Hepatocyte (in vitro differentiated cells): ENCODE measurements at places on chromosomes 2 and 18.
A peak's percentile ranks its signal among the peaks of the same experiment; 100 is the strongest.

GRCh38 chr2:233152541-233152940 is 92.4 kb downstream of the INPP5D start:
- no peaks in the 10 kb centered on the region for H3K27me3 ChIP-seq
- no peak overlapping the region for H3K27ac ChIP-seq
- no peaks in the 10 kb centered on the region for H3K4me1 ChIP-seq
- H3K4me3 ChIP-seq = no peak overlapping the region
- DNase-seq = no peak
- no peaks in the 10 kb centered on the region for H3K36me3 ChIP-seq

- no peaks in the 10 kb centered on the region for H3K36me3 ChIP-seq
- no peaks in the 10 kb centered on the region for H3K4me1 ChIP-seq
- no peaks in the 10 kb centered on the region for H3K27me3 ChIP-seq
These were observed 36.6 kb downstream of the RBFA start for GRCh38 chr18:80070825-80071224.

DNA sequence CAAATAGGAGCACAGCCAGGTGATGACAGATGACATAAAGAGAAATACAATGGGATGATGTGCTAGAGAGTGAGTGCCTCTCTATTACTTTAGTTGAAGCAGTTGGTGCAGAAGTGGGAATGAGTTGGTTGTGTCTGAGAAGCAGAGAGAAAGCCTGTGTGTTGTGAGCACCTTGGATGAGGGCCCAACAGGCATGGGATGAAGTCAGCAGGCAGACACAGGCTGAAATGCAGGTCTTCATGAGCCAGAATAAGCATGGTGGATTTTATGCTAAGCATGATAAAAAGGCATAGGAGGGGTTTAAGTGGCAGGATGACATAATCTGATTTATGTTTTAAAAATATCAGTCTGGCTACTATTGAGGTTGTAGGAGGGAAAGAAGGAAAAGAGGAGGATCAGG is 71.5 kb downstream of the KLHL14 start:
- no peak overlapping the region for H3K27ac ChIP-seq
- no peaks in the 10 kb centered on the region for H3K27me3 ChIP-seq
- no peak for DNase-seq
- no peak overlapping the region for H3K4me3 ChIP-seq
- H3K4me1 ChIP-seq = no peaks in the 10 kb centered on the region

- no peak for DNase-seq
- H3K4me3 ChIP-seq = no peak overlapping the region
- peaks cover 22% of the 10 kb centered on the region for H3K4me1 ChIP-seq
These were observed 34.5 kb downstream of the RAB31 start for GRCh38 chr18:9742524-9743131.

DNA sequence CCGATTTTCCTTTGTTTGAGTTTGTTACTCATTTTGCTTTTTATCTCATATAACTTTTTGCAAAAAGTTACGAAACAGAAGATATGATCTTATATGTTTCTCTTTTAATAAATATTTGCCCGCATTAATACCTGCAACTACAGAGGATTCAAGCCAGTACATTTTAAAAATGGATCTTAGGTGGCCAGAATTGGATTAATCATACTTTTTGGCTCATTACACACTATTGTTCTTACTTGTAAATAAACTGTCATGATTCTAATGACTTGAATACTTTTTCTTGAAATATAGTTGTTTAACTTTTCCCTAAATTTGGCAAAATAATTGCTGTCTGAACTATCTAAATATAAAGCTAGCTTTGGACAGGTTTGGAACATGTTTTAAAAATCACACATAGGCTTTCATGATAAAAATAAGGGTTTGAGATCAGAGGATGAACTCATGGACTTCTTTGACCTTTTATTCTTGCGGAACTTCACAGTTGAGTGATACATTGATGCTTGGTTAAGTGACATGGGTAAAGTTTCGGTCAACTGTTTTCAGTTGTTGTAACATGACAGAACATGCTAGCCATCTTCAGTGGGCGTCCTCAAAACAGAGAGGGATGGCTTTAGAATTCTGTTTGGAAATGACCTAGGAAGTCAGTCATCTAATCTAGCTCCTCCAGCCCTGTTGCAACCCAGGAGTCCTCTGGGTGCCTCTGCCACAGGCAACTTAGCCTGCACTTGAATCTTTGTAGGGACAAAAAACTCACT is 44.5 kb downstream of the LTBP1 start:
- H3K4me1 ChIP-seq = peaks cover 4% of the 10 kb centered on the region
- H3K4me3 ChIP-seq = no peak overlapping the region
- no peaks in the 10 kb centered on the region for H3K27me3 ChIP-seq

DNA sequence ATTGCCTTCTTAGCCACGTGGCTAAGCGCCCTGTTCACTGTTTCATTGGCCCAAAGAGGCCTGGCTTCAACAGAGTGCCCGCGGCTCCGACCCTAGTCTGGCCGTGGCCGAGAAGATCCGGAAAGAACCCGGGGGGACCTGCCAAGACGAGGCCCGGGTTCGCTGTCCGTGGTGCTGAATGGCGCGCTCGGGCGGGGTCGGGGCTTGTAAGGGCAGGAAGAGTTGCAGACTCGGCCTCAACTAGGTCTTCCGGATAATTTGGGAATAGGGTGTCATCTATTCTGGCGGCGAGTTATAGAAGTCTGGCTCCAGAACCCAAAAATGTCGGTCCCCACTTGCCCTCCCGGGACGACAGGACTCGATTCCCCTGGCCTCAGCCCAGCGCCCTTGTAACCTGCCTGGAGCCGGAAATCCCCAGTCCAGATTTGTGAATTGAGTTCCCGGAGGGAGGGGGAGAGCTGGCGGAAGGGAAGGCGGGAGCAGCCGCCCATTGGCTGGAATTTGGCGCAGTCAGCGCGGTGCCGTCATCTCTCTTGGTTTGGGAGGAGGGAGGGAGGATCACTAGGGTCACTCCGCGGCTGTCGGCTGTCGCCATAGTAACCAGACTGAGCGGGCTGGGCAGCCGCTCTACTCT is 3.5 kb downstream of the CDK5R2 start:
- peaks cover 7% of the 10 kb centered on the region for H3K4me1 ChIP-seq
- no peak overlapping the region for H3K27ac ChIP-seq
- peak; percentile 84 for DNase-seq
- H3K27me3 ChIP-seq = peaks cover 76% of the 10 kb centered on the region
- H3K36me3 ChIP-seq = no peaks in the 10 kb centered on the region

GRCh38 chr18:58632552-58632951 is 3.7 kb upstream of the ALPK2 start:
- H3K4me1 ChIP-seq = peaks cover 14% of the 10 kb centered on the region
- H3K27ac ChIP-seq = no peak overlapping the region
- no peak for DNase-seq

DNA sequence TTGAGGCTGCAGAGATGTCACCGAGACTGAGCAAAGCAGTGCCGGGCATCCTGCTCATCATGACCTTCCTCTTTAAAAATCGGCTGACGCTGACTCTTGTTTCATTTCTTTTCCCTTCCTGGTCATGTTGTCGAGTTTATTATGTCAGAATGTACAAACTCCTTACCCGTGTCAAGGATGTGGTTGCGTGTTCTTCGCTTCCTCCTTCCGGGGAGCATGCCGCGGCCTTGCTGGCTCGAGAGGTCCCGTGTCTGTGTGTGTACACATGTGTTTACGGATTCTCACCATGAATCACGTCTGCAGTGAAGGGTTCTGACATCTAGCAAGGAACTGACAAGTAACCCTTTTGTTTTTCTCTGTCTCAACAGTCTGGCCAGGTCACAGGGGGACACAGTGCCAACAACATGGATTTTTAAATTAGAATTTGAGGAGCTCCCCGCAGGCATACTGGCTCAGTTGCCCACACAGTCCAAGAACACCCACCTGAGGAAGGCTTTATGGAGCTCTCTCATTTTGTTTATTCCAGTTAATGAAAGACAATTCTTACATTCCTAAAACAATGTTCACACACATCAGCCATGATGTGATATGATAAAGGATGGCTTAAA is 60.2 kb downstream of the MYT1L start:
- H3K4me1 ChIP-seq = no peaks in the 10 kb centered on the region
- no peaks in the 10 kb centered on the region for H3K27me3 ChIP-seq
- DNase-seq = no peak
- H3K36me3 ChIP-seq = no peaks in the 10 kb centered on the region
- no peak overlapping the region for H3K27ac ChIP-seq

DNA sequence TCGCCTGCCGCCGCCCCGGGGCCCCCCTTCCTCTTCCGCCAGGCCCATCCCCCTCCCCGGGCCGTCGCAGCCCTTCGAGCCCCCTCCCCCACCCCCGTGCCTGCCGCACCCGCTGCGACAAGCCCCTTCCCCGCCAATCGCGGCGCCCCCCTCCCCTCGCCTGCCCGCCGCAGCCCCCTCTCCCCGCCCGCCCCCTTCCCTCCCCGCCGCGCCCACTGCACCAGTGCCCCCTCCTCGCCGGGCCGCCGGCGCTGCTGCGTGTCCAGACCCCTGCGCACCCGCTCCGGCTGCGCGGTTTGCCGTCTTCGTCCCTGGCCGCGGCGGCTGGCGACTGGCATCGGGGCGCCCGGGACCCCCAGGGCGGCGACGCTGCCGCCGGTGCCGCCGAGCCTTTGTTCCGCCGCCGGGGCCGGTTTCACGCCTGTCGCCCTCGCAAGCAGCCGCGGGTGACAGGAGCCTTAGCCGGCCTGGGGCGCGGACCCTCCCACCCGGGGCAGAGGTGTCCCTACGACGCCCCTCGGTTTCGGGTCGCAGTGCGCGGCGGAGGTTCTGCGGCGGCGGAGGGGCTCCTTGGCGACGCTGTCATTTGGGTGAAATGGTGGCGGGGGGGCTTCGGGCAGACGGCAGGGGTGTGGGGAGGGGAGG is 18.1 kb downstream of the GPC1 start:
- H3K36me3 ChIP-seq = no peaks in the 10 kb centered on the region
- H3K27me3 ChIP-seq = peaks cover 5% of the 10 kb centered on the region
- DNase-seq = no peak
- peaks cover 38% of the 10 kb centered on the region for H3K4me1 ChIP-seq
- H3K27ac ChIP-seq = no peak overlapping the region
- no peak overlapping the region for H3K4me3 ChIP-seq

- H3K4me1 ChIP-seq = no peaks in the 10 kb centered on the region
- no peak overlapping the region for H3K27ac ChIP-seq
- H3K36me3 ChIP-seq = no peaks in the 10 kb centered on the region
- peak; percentile 79 for DNase-seq
- no peaks in the 10 kb centered on the region for H3K27me3 ChIP-seq
- H3K4me3 ChIP-seq = no peak overlapping the region
These were observed 22.3 kb upstream of the ATP5MC3 start for GRCh38 chr2:175203621-175204496.

DNA sequence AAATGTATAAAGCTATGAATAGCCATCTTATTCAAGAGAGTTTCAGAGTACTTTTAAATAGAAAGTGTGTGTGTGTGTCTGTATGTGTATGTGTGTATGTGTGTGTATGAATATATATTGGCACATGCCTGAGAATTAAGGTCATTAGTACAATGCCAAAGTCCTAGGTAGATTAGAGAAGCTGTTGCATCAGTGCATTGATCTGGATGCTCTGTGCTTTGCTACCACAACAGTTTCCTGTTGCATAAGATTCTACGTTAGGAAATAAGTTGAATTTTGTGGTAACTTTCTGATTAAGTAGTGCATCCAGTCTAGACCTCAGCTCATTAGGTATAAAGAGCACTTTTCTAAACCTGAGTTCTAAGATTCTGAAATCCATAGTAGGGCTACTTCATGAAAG is 1102.8 kb upstream of the KLHL29 start:
- DNase-seq = peak; percentile 7
- H3K36me3 ChIP-seq = no peaks in the 10 kb centered on the region
- no peak overlapping the region for H3K4me3 ChIP-seq
- no peaks in the 10 kb centered on the region for H3K4me1 ChIP-seq
- H3K27ac ChIP-seq = no peak overlapping the region

- DNase-seq = no peak
- no peaks in the 10 kb centered on the region for H3K36me3 ChIP-seq
- H3K27me3 ChIP-seq = no peaks in the 10 kb centered on the region
- H3K4me3 ChIP-seq = no peak overlapping the region
These were observed 1.2 kb downstream of the BABAM2 start for GRCh38 chr2:27891673-27892105.

GRCh38 chr2:156907806-156908205 is 349.7 kb upstream of the GALNT5 start:
- H3K4me3 ChIP-seq = no peak overlapping the region
- H3K36me3 ChIP-seq = no peaks in the 10 kb centered on the region
- no peak overlapping the region for H3K27ac ChIP-seq
- DNase-seq = no peak
- no peaks in the 10 kb centered on the region for H3K27me3 ChIP-seq
- no peaks in the 10 kb centered on the region for H3K4me1 ChIP-seq

DNA sequence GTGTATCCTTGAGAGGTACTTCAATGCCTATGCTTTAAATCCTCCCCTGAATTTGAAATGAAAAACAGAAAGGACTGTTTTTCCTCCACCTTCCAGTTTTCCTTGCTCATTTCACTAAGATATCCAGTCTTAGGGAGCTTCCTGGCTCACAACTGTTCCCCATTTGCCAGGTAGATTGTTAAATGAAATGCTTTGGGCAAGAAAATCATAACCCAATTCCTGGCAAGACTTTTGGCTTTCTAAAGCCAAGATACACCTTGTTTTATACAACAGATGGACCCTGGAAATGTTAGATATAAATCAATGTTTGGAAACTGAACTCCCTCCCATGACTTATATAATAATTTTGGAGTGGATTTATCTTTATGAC is 3.6 kb upstream of the CHMP3 start:
- DNase-seq = no peak
- no peak overlapping the region for H3K4me3 ChIP-seq
- H3K27me3 ChIP-seq = no peaks in the 10 kb centered on the region
- H3K27ac ChIP-seq = no peak overlapping the region
- H3K4me1 ChIP-seq = peaks cover 5% of the 10 kb centered on the region
- H3K36me3 ChIP-seq = no peaks in the 10 kb centered on the region

- H3K36me3 ChIP-seq = no peaks in the 10 kb centered on the region
- H3K4me3 ChIP-seq = no peak overlapping the region
- no peaks in the 10 kb centered on the region for H3K27me3 ChIP-seq
- peak; percentile 57 for DNase-seq
- peaks cover 3% of the 10 kb centered on the region for H3K4me1 ChIP-seq
- peak overlapping the region; percentile 89 for H3K27ac ChIP-seq
These were observed 132.6 kb downstream of the ACTR3 start for GRCh38 chr2:114022360-114023085.

DNA sequence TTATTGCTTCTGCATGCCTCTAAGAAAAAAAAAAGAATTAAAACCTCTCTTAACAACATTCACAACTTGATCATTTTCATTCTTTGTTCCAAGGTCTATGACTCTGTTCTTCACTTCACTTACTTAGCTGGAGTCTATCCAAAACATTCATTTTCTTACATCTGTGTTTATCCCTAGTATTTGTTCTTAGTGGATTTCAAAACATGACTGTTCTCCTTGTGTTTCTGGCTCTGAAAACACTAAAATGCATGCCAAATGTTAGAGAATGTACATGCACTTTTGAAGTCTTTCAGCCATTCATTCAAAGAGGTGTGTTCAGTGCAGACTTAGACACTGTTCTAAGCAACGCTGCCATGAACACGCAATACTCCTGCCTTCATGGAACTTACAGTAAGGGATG is 138.8 kb downstream of the CNTNAP5 start:
- no peak for DNase-seq
- H3K4me3 ChIP-seq = no peak overlapping the region
- no peak overlapping the region for H3K27ac ChIP-seq
- no peaks in the 10 kb centered on the region for H3K4me1 ChIP-seq
- H3K27me3 ChIP-seq = no peaks in the 10 kb centered on the region

- H3K4me1 ChIP-seq = peaks cover 7% of the 10 kb centered on the region
- no peak overlapping the region for H3K4me3 ChIP-seq
- no peak overlapping the region for H3K27ac ChIP-seq
- no peaks in the 10 kb centered on the region for H3K27me3 ChIP-seq
These were observed 54.1 kb downstream of the E2F6 start for GRCh38 chr2:11411768-11412448.

GRCh38 chr18:59303006-59303405 is 15.4 kb downstream of the CPLX4 start:
- H3K4me1 ChIP-seq = no peaks in the 10 kb centered on the region
- H3K36me3 ChIP-seq = no peaks in the 10 kb centered on the region
- no peak overlapping the region for H3K4me3 ChIP-seq
- H3K27ac ChIP-seq = no peak overlapping the region
- H3K27me3 ChIP-seq = peaks cover 52% of the 10 kb centered on the region
- DNase-seq = no peak
